HFFc6 (cell line): ENCODE measurements at places on chromosomes 12 and 14. TPM values are rescaled to one million over a fixed set of nuclear protein-coding genes. Genes with fewer than 3 reads are reported as not detected.

GRCh38 chr14:103143506-103143905 lies 20.2 kb downstream of the TNFAIP2 start:
- DNase-seq: peak; percentile 56

DNA sequence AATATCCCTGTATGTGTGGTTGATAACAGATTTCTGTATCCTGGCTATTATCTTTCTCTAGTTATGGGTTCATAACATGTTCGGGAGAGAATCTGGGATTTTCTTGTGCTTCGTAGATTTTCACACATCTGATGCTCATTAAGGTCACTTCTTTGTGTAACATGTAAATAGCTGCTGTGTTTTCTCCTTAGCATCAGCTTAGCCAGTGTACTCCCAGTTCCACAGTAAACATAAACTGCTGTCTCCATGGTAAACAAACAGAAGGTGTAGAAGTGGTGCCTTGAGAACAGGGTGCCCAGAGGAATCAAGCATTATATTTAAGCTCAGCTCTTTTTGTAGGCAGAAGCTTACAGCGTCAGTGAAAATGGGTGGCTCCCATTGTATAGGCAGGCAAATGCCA lies 88.0 kb downstream of the ANO6 start:
- no peak for DNase-seq

GRCh38 chr14:69749956-69750355 lies 17.0 kb upstream of the SRSF5 start:
- no peak for DNase-seq

- peak; percentile 70 for DNase-seq
These were observed 58.7 kb downstream of the ITPK1 start for GRCh38 chr14:93056840-93057585.

- DNase-seq: no peak
These were observed 37.5 kb downstream of the LRIG3 start for GRCh38 chr12:58882826-58883225.

EIF2S3B gene
- 0.63 to 0.77 TPM (median 0.70 TPM) in 3 replicates for total RNA-seq

CCND2 gene
- 5.7 to 23.8 TPM (median 6.4 TPM) in 3 replicates for total RNA-seq

- DNase-seq: no peak
These were observed 123.6 kb downstream of the SMOC1 start for GRCh38 chr14:70002589-70003346.

DNA sequence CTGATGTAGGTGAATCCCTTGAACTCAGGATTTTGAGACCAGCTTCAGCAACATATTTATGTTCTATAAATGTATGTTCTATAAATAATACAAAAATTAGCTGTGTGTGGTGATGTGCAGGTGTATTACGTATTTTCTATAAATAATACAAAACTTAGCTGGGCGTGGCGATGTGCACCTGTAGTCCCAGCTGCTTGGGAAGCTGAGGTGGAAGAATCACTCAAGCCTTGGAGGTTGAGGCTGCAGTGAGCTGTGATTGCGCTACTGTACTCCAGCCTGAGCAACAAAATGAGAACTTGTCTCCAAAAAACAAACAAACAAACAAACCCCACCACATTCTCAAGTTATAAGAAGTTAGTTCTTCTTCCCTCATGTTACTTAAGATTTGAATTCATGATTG lies 39.5 kb downstream of the GABARAPL1 start:
- no peak for DNase-seq

IFNG-AS1 gene
- not detected in 3 replicates for total RNA-seq

GRCh38 chr12:64064706-64065105 lies 157.4 kb downstream of the KICS2 start:
- no peak for DNase-seq

GLS2 gene
- not detected in 3 replicates for total RNA-seq

PTPRO gene
- total RNA-seq: 0.07 to 0.44 TPM in 2 of 3 replicates, not detected in the other

NDRG2 gene
- total RNA-seq: 0.11 to 0.21 TPM in 2 of 3 replicates, not detected in the other

PLD4 gene
- 0.03 to 0.18 TPM in 2 of 3 replicates, not detected in the other for total RNA-seq

DNA sequence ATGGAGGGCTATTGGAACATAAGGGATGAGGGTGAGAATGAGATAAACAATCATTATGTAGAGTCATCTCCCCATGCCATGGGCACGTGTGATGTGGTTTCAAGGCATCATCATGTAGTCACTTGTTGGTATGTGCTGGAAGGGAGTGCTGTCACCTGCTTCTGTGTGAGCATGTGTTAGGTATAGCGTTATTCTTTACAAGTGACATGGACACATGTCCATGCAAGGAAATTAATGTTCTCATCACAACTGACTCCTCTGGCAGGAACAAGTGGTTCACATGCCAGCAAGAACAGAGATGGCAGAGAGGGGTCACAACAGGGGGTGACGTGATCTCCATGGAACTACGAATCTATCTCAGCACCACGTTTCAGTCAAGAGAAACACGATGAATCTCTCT lies 815.8 kb downstream of the BCL11B start:
- DNase-seq: no peak
